Stimulated activated CD8-positive, alpha-beta memory T cell treated with anti-CD3 and anti-CD28 coated beads, Interleukin-15, amount 100 ng/mL, for 24 hours (primary cell): ENCODE measurements at places on chromosomes 4 and X.

DNA sequence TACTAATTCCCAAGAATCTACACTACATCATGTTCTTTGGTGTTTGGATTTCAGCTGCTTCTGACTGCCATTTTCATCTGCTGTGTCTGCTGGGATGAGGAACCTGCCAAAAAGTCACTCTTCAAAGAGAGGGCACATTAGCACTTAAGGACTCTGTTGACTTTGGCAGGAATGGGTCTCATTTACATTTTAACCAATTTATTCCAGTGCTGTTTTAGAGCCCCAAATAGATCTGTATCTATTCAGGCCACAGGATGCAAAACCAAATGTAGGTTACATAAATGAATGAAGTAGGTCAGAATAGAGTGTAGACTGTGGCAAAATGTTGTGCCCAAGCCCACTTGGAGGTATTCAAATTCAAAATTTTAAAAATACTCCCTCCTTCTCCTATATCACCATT, 14.4 kb downstream of the TXK start:
- no peak for DNase-seq

DNA sequence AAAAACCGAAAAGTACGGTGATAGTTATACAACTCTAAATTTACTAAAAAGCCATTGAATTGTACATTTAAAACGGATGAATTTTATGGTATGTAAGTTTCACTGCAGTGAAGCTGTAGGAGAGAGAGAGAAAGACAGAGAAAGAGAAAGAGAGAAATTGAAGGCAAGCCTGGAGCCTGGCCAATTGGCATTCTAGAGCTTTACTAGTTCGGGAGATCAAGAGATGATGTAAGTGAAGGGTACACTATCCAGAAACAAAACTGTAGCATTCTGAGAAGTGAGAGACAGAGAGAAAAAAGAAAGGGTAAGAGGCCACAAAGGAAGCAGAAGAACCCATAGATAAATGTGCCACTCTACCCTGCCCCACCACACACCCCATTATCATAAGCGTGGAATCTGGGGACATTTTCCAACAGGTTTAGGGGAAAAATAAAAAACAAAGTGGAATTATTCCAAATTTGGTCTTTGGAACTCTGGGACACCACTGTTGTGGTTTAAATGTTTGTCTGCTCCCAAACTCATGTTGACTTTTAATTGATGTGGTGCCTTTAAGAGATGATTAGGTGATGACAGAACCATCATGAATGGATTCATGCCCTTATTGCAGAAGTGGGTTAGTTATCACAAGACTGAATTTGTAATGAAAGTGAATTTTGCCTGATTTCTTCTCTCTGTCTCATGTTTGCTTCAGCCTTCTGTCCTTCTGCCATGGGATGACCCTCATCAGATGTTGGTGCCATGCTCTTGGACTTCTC, 123.0 kb upstream of the PLS3 start:
- no peak for DNase-seq

DNA sequence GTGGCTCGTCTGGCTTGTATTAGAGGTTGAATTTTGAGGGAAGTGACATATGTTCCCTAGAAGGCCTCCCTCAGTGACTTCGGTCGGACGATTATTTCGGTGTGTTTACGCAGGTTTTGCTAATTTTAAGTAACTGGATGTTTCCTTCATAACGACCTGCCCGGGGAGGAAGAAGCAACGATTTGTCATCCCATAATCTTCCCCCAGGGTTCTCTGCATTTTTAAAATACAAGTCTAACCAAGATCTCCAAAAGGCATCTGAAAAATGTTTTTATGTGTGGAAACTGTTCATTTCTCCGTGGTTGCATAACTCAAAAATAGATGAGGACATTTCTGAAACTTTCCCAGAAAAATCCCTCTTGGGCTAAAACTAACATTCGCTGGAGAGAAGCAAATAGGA, 195.4 kb downstream of the SHOX start:
- no peak for DNase-seq

- DNase-seq: no peak
These were observed 76.7 kb upstream of the DRD5 start for GRCh38 chr4:9704551-9705332.

DNA sequence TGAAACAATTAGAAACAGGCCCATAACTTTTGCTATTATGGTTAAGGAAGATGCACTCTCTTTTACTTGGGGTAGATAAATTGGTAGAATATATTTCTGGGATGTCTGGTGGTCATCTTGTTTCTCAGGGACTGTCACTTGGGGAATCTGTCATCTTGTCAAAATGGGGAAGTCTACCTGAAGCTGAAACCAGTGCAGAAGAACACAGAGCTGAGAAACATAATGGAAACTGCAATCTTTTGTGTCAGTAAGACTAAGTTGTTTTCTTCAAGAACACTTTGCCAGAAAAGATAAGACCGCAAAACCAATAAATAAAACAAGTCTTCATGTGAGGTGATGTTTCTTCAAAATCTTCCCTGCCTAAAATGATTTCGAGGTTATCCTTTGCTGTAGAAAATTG, 92.0 kb downstream of the NAA11 start:
- no peak for DNase-seq

- no peak for DNase-seq
These were observed 96.9 kb downstream of the CHRDL1 start for GRCh38 chrX:110698696-110699095.

- DNase-seq: no peak
These were observed 35.7 kb upstream of the FAM241A start for GRCh38 chr4:112109360-112110058.

- DNase-seq: no peak
These were observed 242.0 kb downstream of the RAPGEF2 start for GRCh38 chr4:159344877-159345276.

DNA sequence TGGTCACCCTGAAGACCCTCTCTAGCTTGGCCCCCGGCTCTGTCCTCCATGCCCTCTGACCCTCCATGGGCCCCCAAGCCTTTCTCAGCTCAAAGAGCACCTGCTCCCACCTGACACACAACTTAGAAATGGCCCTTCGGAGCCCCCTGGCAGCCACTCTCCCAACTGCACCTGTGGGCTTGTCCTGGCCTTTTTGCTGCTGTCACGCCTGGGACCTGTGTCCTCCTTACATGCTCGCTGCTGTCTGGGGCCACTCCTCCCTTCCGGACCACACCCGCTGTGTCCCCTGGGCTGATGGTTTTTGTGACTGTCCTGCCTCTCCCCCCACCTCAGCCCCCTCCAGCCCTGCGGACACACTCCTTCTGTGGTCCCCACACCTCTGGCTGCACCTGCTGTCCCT, 106.2 kb upstream of the AFAP1 start:
- DNase-seq: no peak

- DNase-seq: no peak
These were observed 443.4 kb downstream of the PDGFC start for GRCh38 chr4:156528216-156528615.

DNA sequence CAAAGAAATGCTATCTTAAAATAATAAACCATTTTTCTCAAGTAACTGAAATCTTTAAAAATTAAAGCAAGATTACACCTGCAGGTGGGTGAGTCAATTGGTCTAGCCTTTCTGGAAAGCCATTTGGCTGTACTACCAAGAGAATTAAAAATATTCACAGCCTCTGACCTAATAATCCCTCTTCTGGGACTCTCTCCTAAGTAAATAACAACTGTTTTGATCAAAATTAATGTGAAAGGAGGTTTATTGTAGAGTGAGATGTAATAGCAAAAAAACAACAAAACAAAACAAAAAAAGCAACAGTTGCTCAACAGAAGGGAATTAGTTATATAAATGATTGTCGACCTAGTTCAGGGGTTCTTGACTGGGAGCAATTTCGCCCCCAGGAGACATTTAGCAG, 89.0 kb downstream of the GEMIN8 start:
- no peak for DNase-seq

DNA sequence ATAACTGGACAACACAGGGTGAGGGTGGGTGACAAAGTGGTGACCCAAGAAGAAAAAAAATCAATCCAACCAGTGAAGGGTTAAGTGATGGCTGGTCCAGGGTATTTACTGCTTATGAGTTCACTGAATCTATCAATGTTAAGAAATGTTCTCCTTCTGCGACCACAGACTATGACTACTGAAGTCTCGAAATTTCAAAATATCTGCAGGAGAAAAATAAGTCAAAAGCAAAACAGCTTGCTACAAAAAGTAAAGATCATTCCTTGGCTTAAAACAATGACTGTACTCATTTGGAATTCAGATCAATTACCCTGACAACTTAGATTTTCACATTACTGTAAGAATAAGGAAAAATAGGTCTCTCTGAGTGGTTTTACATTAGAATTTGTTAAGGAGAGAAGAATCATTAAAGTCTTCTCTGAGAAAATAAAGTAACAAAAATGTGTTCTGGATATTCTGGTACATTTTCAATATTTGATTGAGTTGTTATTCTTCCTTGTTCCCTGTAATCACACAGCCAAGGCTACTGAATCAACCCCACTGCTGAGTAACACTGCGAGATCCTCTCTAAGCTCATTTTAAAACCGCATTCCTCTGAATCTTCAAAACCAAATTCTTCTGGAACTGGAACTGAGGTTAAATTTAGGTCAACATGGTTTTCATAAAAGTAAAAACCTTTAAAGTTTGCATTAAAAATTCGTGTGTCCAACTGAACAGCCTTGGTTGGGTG, 22.7 kb downstream of the SMPX start:
- DNase-seq: no peak

GRCh38 chr4:93947286-93947685, 118.7 kb downstream of the ATOH1 start:
- no peak for DNase-seq

DNA sequence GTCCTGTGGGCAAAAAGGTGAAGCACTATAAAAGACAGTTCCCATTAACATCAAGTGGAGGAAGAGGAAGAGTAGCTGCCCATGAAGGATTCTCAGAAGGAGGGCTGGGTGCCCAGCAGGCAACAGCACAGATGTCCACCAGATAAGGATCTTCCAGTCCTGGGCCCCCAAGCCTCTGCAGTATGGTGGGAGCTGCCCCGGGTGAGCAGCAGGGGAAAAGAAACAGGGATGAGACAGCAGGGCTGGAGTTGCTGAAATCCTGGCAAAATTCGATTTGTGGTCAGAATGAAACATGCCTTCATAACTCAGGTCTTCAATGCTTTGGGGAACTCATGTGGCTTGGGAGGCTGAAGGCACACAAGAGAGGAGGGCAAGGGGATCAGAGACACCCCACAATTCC, 94.6 kb downstream of the RASL11B start:
- no peak for DNase-seq

DNA sequence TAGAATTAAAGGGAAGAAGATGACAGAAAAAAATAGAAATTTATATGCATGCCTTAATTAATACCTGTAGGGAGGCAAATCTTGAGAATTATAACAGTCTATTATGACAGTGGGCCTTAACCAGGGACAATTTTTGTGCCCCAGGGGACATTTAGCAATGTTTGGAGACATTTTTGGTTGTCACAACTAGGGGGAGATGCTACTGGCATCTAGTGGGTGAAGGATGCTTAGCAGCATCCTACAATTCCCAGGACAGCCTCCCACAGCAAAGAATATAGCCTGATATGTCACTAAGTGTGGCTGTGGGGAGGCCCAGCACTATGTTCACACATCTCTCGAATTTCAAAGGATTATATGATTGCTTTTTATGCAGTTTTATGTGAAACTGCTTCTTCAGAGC, 10.5 kb downstream of the GPR82 start:
- DNase-seq: no peak

GRCh38 chrX:132257116-132257515, 37.9 kb upstream of the RAP2C start:
- no peak for DNase-seq

DNA sequence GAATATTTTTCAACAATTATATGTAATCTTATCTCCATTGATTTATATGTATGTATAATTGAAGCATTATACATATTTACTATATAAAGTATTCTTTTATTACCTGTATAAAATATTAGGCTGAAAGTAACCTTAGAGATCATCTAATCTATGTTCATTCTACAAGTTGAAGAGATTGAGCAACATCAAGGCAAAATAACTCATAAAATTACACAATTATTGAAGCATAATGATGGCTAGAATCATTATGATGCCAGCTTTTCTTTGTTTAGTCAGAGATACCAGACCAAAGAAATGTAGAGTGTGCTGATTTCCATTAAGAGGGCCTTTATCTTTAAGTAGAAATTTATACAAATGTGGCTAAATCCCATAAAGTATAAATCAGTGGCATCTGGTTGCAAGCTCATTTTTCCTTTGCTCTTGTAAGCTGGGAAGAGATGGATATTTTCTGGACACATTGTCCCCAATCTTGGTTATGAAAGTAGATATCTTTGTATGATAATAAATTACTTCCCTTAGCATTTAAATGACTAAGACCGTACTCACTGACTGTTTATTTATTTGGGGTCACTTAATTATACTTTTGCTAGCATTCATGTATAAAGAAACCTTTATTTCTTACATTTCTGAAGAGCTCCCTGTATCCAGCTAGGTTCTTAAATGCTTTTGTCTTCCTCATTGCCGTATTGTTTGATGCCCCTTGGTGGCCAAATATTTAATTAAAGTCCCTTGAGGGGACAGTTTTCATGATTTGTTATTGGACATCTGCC, 339.8 kb downstream of the PCDH7 start:
- no peak for DNase-seq

- no peak for DNase-seq
These were observed 46.0 kb downstream of the FAT4 start for GRCh38 chr4:125360727-125361126.

DNA sequence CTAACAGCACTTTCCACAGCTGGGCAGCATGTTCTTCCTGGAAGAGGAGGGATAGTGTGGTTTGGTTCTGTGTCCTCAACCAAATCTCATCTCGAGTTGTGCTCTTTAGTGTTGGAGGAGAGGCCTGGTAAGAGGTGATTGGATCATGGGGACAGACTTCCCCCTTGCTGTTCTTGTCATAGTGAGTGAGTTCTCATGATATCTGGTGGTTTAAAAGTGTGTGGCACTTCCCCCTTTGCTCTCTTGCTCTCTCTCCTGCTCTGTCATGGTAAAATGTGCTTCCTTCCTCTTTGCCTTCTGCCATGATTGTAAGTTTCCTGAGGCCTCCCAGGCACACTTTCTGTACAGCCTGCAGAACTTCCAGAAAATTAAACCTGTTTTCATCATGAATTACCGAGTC, 133.7 kb upstream of the NDP start:
- no peak for DNase-seq

GRCh38 chr4:55424791-55425190, 29.0 kb downstream of the TMEM165 start:
- DNase-seq: no peak

DNA sequence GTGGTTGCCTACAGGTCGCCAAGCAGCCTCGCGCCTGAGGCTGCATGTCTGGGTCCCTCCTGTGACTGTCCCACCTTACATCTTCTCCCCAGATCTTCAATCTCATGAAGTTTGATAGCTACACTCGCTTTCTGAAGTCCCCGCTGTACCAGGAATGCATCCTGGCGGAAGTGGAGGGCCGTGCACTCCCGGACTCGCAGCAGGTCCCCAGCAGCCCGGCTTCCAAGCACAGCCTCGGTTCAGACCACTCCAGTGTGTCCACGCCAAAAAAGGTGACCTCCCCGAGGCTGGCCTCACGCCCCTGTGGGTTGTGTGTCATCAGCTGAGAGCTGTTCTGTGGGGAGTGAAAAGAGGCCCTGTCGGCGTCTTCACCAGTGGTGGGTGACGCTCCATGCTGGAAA, 24.9 kb upstream of the HGFAC start:
- DNase-seq: no peak

- no peak for DNase-seq
These were observed 233.6 kb downstream of the TRIML1 start for GRCh38 chr4:188372829-188373228.

- no peak for DNase-seq
These were observed 173.0 kb upstream of the HAND2 start for GRCh38 chr4:173703021-173703420.
